Spinal cord (tissue), 10 donors: ENCODE measurements at places on chromosomes 6 and 20.

DNA sequence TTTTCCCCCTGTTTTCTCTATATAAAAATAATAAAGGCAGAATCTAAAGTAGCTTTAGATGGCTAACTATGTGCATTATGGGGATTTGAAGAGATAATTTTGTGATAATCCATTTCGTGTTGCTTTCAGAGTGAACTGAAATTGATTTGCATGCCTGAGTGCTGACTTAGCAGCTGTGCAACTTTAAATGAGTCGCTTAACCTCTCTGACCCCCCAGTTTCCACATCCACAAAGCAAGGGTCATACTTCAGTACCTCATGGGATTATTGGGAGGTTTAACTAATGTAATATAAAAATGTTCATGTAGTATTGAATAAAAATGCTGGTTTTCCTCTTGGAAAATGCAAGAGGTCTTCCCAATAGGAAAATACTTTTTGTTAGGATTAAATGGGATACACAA is 63.8 kb upstream of the FABP7 start:
- no peaks in the 10 kb centered on the region for H3K4me1 ChIP-seq
- no peak overlapping the region for H3K4me3 ChIP-seq

- DNase-seq: peak; percentile 42
- no peaks in the 10 kb centered on the region for H3K36me3 ChIP-seq
- peaks cover 3% of the 10 kb centered on the region for H3K4me1 ChIP-seq
- peak overlapping the region; percentile 78 for H3K27ac ChIP-seq
Measured at GRCh38 chr6:122778302-122778701, 1.2 kb upstream of the FABP7 start.

DNA sequence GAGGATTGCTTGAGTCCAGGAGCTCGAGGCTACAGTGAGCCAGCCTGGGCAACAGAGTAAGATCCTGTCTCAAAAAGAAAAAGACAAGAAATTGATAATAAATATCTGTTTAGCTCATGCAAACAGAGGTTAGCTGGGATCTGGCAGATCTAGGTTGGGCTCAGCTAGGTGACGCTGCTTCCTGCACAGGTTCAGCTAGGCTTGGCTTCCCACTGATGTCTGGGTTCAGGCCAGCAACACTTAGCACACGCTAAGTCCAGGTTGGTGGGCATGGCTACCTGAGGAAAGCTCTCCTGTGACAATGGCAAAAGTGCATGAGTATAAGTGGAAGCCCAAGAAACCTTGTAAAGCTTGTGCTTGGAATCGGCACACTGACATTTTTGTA is 48.7 kb downstream of the RIN2 start:
- DNase-seq: no peak
- no peaks in the 10 kb centered on the region for H3K27me3 ChIP-seq
- H3K27ac ChIP-seq: no peak overlapping the region
- no peak overlapping the region for H3K4me3 ChIP-seq
- peaks cover 9% of the 10 kb centered on the region for H3K4me1 ChIP-seq

DNA sequence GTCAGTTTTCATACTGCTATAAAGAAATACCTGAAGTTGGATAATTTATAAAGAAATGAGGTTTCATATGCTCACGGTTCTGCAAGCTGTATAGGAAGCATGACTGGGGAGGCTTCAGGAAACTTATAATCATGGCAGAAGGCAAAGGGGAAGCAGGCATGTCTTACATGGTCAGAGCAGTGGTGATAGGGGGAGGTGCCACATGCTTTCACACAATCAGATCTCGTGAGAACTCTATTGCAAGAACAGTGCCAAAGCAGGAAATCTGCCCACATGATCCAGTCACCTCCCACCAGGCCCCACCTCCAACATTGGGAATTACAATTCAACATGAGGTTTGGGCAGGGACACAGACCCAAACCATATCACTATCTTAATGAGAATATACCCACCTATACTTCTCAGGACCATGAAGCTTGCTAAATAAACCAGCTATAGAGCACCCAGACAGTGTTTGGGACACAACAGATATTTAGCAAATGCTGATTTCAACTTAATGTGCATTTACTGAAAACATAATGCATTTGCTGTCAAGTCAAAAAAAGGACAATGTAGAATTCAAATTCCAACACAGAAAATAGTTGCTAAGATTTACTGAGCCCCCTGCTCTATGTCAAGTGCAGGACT is 63.8 kb downstream of the TNFRSF21 start:
- no peak overlapping the region for H3K27ac ChIP-seq
- no peaks in the 10 kb centered on the region for H3K36me3 ChIP-seq
- no peaks in the 10 kb centered on the region for H3K27me3 ChIP-seq
- H3K4me3 ChIP-seq: no peak overlapping the region
- H3K4me1 ChIP-seq: peaks cover 7% of the 10 kb centered on the region

GRCh38 chr6:165847407-165848085 is 184.5 kb upstream of the PDE10A start:
- peaks cover 7% of the 10 kb centered on the region for H3K4me1 ChIP-seq
- peak; percentile 61 for DNase-seq
- H3K27me3 ChIP-seq: peaks cover 35% of the 10 kb centered on the region
- no peaks in the 10 kb centered on the region for H3K36me3 ChIP-seq
- no peak overlapping the region for H3K27ac ChIP-seq
- H3K4me3 ChIP-seq: no peak overlapping the region

- H3K27me3 ChIP-seq: no peaks in the 10 kb centered on the region
- H3K4me1 ChIP-seq: peaks cover 4% of the 10 kb centered on the region
- no peak overlapping the region for H3K4me3 ChIP-seq
- no peak for DNase-seq
- H3K36me3 ChIP-seq: no peaks in the 10 kb centered on the region
Measured at GRCh38 chr6:169095153-169095552, 158.5 kb downstream of the THBS2 start.

- H3K27ac ChIP-seq: no peak overlapping the region
- no peaks in the 10 kb centered on the region for H3K27me3 ChIP-seq
- H3K4me1 ChIP-seq: no peaks in the 10 kb centered on the region
- no peak overlapping the region for H3K4me3 ChIP-seq
Measured at GRCh38 chr6:133460101-133460500, 218.9 kb downstream of the EYA4 start.

DNA sequence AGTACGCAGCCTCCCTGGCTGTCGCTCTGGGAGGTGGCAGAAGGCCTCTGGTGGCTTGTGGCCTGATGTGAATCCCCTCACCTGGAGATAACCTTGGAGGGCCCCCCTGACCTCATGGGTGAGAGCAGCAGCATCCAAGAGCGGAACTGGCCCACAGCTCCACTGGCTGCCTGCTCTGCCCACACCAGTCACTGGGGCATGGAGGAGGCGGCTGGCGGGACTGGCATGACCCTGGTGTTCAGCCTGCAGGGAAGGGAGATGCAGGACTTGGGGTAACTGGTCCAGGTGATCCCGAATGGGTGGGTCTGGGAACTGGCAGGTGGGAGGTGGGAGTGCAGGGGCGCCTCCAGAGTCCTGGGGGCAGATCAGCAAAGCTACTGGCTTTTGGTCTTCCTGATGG is 10.6 kb upstream of the DSN1 start:
- DNase-seq: no peak
- H3K27me3 ChIP-seq: no peaks in the 10 kb centered on the region
- no peak overlapping the region for H3K27ac ChIP-seq
- no peaks in the 10 kb centered on the region for H3K4me1 ChIP-seq
- H3K4me3 ChIP-seq: no peak overlapping the region

DNA sequence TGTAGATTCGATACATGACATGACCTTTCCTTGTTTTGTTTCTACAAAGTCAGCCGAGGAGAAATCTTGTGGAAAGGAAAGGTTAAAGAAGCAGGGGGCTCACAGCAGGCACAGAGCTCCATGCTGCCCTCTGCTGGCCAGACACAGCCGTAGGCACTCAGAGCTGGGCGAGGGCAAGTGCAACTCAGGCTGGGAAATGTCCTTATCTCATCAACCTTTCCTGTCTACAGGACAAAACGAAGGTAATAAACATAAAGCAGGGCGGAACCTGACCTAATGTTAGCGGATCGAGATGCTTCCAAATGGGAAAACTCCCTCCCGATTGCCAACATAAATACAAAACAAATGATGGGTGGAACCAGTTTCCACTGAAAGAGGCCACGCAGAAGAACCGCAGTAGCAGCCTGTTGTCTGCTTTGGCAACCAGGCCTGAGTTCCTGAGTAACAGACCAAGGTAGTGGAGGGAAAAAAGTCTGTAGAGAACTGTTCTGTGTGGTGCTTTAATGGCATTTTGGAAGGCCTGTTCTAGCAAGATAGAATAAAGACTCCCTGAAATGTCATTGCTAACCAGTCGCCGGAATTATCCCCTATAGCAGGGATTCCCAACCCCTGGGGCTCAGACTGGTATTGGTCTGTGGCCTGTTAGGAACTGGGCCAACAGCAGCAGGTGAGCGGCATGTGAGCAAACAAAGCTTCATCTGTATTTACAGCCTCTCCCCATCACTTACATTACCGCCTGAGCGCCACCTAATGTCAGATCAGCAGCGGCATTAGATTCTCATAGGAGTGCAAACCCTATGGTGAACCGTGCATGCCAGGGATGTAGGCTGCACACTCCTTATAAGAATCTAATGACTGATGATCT is 85.2 kb downstream of the MBOAT1 start:
- H3K4me1 ChIP-seq: peaks cover 6% of the 10 kb centered on the region
- DNase-seq: peak; percentile 60
- H3K27me3 ChIP-seq: no peaks in the 10 kb centered on the region

GRCh38 chr20:17699931-17700351 is at the start of gene BANF2:
Gene BANF2, plus strand, starts transcription at chr20:17699966. Its CDS starts 25,060 bp downstream, at chr20:17725026.
- H3K27me3 ChIP-seq: no peaks in the 10 kb centered on the region
- H3K36me3 ChIP-seq: no peaks in the 10 kb centered on the region
- no peak within 1 kb of the TSS for H3K27ac ChIP-seq
- no peak for DNase-seq
- no peaks in the 10 kb centered on the region for H3K4me1 ChIP-seq

- peaks cover 6% of the 10 kb centered on the region for H3K4me1 ChIP-seq
- no peak overlapping the region for H3K4me3 ChIP-seq
- DNase-seq: no peak
- no peaks in the 10 kb centered on the region for H3K36me3 ChIP-seq
- peaks cover 40% of the 10 kb centered on the region for H3K27me3 ChIP-seq
Measured at GRCh38 chr6:23176471-23176870, 607.1 kb downstream of the HDGFL1 start.

DNA sequence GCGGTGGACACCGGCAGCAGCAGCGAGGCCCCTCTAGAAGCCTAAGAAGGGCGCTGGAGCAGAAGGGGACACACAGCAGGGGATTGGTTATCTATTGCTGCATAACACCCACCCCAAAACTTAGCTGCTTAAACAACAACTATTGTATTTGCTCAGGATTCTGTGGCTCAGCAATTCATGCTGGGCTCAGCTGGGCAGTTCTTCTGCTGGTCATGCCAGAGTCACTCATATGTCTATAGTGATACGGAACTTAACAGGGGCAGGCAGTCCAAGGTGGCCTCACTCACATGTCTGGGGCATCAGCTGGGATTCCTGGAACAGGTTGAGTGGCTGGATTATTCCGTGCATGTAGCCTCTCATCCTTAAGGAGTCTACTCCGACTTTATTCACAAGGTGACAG is 17.6 kb upstream of the PPP1R16B start:
- no peak overlapping the region for H3K4me3 ChIP-seq
- no peaks in the 10 kb centered on the region for H3K36me3 ChIP-seq
- no peaks in the 10 kb centered on the region for H3K27me3 ChIP-seq

DNA sequence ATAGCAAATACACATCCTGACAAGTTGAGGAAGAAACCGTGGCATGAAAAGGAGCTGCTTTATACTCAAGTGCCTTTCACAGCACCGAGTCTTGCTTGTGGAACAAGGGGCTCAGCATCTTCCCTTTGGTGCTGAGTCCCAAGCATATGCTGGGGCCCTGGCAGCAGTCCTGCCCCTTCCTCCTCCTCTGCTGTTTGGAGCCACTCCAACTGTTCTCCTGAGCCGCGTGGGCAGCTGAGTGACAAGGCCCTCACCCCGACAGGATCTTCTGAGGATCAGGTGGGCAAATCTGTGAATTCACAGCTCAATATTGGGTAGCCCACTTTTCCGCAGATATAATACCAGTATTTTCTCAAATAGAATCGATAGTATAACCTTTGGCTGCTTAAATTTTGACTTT is 24.7 kb downstream of the DACT2 start:
- H3K27ac ChIP-seq: no peak overlapping the region
- H3K27me3 ChIP-seq: no peaks in the 10 kb centered on the region
- no peaks in the 10 kb centered on the region for H3K36me3 ChIP-seq
- no peaks in the 10 kb centered on the region for H3K4me1 ChIP-seq

DNA sequence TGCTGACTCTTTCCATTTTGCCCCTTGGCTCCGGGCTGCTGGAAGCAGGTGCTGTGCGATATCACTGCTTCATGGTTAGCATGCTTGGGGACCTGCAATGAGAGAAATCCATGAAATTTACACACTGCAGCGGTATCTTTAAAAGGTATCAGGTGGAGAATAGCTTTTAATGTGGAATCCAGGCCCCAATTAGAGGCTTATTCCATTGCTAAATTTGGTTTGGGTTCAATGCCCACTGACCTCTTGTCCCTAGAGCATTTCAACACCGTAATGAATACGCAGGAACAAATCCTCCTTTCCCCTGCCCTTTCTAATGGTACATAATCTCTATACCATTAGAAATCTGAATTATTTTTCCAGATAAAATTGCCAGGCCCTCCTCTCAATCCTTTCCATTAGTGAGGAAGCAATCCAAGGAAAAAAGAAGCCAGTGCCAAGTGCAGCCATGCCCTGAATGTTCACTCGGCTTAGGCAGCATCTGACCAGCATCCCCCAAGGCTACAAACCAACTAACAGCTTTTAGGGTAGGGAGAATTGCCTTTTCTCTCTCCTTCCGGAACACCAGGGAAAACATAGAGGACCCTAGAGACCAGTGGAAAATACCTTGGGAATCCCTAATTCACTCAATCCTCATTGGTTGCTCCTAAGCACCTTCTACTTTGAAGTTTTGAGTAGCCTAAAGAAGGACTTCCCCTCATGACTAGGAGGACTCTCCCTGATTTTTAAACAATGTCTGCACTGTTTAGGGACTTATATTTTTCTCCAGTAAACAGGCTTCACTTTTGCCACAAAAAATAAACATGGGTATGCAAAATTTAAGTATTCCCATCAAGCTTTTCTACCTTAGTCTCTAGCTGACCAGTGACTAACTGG is 143.1 kb downstream of the QRSL1 start:
- H3K4me3 ChIP-seq: no peak overlapping the region
- no peaks in the 10 kb centered on the region for H3K27me3 ChIP-seq
- no peaks in the 10 kb centered on the region for H3K36me3 ChIP-seq
- no peak overlapping the region for H3K27ac ChIP-seq

DNA sequence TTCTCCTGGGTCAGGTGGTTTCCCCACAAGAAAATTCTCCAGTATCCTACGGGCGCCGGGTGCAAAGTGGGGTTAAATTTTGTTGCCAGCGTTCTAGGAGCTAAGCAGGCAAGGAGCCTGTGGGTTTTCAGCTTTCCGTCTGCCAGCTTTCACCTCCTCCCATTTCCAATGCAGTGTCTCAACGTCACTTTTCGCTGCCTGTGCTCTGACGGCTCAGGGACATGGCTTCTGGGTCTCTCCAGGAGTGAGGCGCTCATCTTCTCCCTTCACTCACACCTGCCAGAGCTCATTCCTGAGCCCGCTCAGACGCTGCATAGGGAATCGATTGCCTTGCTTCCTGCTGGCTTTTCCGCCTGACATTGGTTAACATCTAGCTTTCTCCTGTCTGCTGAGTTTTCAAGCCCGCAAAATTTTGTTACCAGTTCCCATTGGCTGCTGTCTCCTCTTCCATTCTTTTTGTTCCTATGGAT is 7.3 kb upstream of the NAA20 start:
- no peaks in the 10 kb centered on the region for H3K36me3 ChIP-seq
- H3K27ac ChIP-seq: no peak overlapping the region
- no peak overlapping the region for H3K4me3 ChIP-seq
- no peaks in the 10 kb centered on the region for H3K27me3 ChIP-seq
- no peak for DNase-seq
- H3K4me1 ChIP-seq: peaks cover 7% of the 10 kb centered on the region
